Hematopoietic multipotent progenitor cell treated with erythropoietin and hydrocortisone succinate and interleukin-3 and kit ligand, for 15 days (in vitro differentiated cells): ENCODE measurements at places on chromosomes 6 and 20.

- no peak for DNase-seq
Measured at GRCh38 chr6:144581812-144582537, 296.8 kb downstream of the UTRN start.

- no peak for DNase-seq
Measured at GRCh38 chr6:1767481-1768246, 157.9 kb downstream of the FOXC1 start.

- no peak for DNase-seq
Measured at GRCh38 chr6:34108176-34108575, 37.7 kb downstream of the GRM4 start.

GRCh38 chr6:67639161-67639560 is 995.9 kb upstream of the ADGRB3 start:
- DNase-seq = no peak

GRCh38 chr6:110484321-110484720 is 7.9 kb upstream of the SLC22A16 start:
- DNase-seq = no peak

DNA sequence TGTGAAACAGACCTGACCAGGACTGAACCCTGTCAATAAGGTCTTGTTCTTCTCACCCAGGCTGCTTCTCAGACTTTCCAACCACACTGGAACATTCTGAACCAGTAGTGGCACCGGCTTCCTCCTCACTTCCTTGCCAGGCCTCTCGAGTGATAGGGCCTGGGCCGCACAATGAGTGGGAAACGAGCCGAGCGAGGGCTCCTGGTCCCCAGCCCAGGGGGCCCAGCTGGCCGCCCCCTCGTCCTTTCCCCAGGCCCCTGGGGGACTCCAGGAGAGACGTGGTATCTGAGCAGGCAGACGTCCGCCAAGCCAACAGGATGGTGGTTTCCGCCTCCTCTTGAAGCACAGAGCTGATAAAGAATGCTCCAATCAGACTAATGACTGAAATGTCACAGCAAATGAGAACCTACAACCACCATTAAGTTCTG is 117.9 kb downstream of the GMDS start:
- DNase-seq = no peak

DNA sequence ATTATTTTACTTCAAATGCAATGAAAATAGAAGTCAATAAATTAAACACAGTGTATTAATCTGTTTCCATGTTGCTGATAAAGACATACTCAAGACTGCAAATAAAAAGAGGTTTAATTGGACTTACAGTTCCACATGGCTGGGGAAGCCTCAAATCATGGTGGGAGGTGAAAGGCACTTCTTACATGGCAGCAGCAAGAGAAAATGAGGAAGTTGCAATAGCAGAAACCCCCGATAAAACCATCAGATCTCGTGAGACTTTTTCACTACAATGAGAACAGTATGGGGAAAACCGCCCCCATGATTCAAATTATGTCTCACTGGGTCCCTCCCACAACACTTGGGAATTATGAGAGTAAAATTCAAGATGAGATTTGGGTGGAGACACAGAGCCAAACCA is 82.2 kb downstream of the GPR63 start:
- DNase-seq = no peak

DNA sequence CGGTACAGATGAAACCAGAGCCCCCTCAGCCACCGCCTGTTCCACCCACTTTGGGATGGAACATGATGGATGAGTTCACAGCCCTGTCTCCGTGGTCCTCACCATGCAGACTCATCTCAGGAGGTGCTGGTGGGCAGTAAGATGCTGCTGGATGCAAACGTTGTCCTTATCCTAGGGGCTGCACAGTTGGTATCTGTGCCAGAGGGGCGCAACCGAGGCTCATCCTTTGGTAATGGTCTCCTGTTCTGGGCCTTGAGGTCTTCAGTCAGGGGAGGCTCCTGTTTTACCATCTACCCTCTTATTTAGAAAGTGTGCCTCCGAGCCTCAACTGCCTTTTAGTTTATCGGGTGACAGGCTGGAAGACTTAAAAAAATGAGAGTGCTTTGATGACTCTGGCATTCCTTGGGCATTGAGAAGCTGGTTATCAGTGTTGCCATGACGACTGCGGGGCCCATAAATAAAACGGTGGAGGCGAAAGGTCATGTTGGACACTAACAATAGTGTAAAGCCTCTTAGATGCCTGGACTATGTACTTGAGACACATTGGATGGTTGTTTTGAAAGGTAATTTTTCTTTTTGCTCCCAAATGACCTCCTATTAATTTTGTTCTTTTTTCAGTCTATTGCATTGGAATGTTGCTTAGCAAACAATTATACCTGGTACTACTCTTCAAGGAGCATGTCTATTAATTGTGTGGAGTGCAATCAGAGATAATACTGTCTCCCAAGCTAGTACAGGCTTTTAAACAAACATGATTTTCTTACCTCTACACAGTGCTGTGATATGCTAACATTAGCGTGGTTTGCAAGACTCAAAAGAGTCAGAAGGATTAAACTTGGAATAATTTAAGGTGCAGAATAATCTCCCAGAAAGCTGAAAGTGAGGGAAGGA is 74.2 kb upstream of the DSP start:
- DNase-seq = peak; percentile 21

GRCh38 chr6:107767637-107768036 is 56.5 kb downstream of the SCML4 start:
- no peak for DNase-seq

- no peak for DNase-seq
Measured at GRCh38 chr6:169752074-169752623, 727 bp downstream of the ERMARD start.

DNA sequence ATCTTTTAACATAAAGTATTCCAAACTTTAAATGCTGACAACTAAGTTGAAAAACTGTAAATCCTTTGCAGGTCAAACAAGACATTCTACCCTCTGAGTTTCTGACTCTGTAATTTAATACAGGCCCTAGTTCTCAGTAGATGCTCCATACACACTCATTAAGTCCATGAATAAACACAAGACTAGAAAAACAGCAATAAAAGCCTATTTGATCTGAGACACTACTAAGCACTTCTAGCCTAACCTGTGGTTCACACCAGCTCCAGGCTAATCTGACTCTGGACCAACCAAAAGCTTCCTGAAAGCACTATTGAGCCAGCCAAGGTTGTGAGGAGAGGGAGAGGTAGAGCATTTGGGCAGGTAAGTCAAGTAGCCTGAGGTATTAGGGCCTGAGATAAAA is 103.9 kb downstream of the EPM2A start:
- DNase-seq = no peak

DNA sequence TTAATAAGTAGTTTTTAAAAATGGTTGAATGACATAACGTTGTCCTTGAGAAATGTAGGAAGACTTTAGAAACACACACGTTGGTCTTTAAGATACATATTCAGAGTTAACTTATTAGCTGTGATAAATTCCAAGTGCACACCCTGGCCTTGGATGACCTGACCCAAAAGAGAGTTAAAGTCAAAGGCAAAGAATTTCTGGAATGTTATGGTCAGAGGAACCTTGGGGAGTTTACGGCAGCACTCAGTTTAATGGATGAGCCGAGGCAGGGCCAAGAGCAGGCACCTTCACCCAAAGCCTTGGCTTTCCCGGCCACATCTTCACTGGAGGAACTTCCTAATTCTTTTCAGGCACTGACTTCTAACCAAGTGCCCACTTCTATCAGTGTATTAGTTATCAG is 200.5 kb downstream of the SMOC2 start:
- no peak for DNase-seq

- DNase-seq = no peak
Measured at GRCh38 chr6:83113258-83113657, 45.8 kb downstream of the DOP1A start.

DNA sequence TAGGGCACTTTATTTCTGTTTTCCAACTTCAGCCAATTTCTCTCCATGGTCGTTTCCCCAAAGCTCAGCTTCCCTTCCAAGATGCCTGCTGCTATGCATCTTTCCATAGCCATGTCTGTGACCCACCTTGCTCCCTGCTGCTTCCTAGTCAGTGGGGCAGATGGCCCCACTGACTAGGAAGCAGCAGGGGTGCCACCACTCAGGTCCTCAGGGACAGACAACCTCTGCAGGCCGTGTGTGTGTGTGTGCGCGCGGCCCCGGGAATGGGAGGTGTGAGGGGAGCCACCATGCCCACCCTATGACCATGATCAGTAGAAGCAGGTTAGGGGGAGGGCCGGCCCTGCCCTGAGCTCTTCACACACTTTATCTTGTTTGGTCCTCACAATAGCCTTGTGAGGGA is 2.7 kb upstream of the IP6K3 start:
- no peak for DNase-seq

DNA sequence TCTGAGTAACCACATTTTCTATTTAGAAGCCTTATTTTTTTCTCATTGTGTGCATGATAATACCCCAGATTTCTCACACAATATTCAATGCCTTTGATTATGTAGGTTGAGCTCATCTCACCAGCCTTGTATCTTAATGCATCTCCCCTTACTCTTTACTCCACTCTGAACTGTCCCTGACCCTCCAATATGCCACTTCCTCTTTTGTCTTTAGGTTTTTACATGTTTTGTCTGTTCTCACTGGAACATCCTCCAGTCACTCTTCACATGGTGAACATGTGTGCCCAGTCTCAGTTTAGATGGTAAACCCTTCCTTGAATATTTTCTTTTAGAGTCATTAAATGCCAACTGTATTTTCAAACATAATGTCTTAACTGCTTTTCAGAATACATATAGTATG is 392.9 kb upstream of the IMPG1 start:
- DNase-seq = no peak

DNA sequence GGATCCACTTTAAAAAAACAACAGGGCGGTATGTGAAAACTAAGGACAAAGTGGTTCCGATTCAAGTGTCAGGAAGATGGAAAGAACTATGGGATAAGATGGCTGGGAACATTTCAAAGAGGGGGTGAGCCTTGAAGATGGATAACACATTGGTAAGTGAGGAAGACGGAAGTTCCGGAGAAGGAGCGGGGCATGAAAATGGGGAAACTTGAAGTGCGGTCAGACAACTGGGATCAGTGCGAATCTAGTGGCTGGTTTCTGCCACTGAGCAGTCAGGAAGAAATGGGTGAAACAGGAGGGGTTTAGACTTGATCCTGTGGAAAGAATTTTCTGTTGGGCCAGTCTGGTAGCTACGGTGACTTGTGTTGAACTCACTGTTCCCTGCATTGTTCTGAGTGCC is 1.2 kb downstream of the NAA20 start:
- DNase-seq = no peak

GRCh38 chr6:79498842-79499241 is 38.4 kb downstream of the LCA5 start:
- DNase-seq = no peak

GRCh38 chr6:18171871-18172270 is 16.6 kb downstream of the KDM1B start:
- DNase-seq = no peak

- DNase-seq = no peak
Measured at GRCh38 chr6:108940741-108941140, 92.5 kb downstream of the ARMC2 start.

GRCh38 chr6:32484614-32484998 is 44.9 kb downstream of the HLA-DRA start:
- DNase-seq = no peak

- DNase-seq = no peak
Measured at GRCh38 chr6:25181923-25182322, 97.3 kb upstream of the CARMIL1 start.

- no peak for DNase-seq
Measured at GRCh38 chr6:88856566-88856965, 106.9 kb downstream of the RNGTT start.
